ENCODE measurements at places on chromosomes 4 and X.

GRCh38 chr4:89000382-89000781, 56.6 kb downstream of the FAM13A start:
- no peak for DNase-seq

DNA sequence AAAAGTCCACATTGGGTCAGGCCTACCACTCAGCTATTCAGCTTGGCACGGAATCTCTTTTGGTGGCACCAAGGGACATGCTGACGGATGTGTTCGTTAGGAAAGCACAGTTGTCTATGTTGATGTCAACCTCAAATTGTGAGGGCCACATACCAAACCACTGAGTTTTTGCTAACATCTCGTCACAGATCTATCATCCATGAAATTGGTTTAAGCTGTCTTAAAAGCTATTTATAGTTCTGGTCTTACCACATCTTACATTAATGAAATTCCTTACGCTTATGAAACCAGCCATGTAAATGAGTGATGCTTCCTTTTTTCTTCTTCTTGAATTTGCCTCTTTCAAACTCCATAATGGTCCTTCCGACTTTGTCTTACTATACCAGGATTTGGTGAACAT, 101.5 kb downstream of the MGST2 start:
- no peak for DNase-seq

GRCh38 chr4:176320976-176321361, 1.2 kb downstream of the SPCS3 start:
- DNase-seq, result peak; percentile 18

DNA sequence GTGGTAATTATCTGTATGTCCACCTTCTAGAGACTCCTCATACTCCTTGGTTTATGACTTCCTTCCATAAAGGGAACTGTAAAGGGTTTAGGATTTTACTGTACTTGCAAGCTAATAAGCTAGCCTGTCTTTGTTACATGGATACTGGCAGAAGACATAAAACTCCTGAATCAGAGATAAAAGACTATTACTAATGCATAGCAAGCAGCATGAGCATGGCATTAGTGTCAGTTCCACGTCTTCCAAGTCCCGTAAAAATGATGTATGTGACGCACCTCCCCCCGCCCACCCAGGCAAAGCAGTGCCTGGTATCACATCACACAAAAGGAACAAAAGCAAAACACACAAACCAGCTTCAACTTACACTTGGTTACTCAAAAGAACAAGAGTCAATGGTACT, 71.0 kb downstream of the SLC10A6 start:
- DNase-seq, result no peak

- DNase-seq, result no peak
Measured at GRCh38 chrX:130789793-130790192, 113.2 kb downstream of the ENOX2 start.

DNA sequence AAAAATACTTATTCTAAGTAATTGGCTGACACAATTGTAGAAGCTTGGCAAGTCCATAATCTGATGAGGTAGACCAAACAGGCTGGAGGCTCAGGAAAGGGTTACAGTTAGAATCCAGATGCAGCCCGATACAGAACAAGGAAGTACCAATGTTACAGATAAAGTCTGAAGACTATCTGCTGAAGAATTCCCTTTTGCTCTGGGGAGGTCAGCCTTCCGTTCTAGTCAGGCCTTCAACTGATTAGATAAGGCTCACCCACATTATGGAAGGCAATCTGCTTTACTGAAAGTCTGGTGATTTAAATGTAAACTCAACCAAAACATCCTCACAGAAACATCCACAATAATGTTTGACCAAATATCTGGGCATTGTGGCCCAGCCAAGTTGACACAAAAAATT, 7.4 kb upstream of the DYNLT3 start:
- no peak for DNase-seq

DNA sequence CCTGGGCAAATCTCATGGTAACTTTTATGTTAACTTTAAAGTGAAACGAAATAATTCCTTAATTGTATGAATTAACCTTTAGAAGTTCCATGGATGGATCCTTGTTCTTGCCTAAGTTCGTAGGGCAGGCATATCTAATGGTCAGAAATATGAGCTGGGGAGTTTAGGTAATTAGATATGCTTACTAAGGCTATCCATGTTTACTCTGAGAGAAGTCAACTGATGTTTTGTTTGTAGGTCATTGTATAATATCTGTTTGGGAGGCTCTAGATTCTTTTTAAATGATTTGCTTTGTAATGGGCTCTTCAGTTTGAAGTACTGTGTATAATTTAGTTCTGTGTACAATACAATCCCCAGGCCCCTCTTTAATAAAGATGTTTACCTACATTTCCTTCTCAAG, 117.0 kb downstream of the DCK start:
- DNase-seq, result peak; percentile 87

- peak; percentile 9 for DNase-seq
Measured at GRCh38 chr4:100895556-100896197, 377.9 kb upstream of the EMCN start.

DNA sequence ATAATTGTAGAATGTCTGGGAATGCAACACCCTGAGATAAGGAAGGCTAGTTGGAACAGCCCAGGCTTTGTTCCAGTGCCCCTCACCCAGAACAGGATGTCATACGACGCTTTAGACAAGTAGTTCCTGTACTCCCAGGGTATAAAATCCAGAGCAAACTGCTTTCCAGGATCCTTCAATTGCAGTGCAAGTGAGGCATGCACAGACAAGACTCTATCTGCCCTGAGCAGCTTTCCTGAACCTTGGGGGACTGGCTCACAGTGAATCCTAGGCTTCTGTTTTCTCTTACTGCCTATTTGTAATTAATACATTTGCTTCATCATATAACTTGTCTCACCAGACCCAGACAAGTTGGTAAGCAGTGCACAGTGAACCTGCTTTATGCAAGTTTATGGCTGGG, 48.4 kb upstream of the IL9R start:
- no peak for DNase-seq

DNA sequence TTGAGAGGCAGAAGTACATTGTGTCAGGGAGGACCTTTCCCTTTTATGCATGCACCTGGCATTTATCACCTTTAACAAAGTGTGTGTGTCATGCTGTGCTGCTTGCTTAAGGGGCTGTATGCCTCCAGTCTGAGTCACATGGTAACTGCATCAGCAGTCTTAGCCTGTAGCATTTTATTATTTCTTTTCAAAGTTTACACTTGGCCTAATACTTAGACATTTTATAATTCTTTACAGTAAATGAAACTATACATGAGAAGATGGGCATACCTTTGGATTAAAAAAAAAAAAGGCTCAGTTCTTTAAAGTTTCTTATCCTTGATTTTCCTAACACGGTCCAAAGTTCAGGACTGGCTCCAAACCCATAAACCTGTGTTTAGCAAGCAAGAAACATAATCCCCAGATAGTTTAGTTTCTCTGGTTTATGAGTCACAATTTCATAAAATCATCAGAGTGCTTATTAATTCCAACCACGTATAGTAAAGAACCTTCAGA, 14.6 kb downstream of the NPNT start:
- peak; percentile 81 for DNase-seq

- no peak for DNase-seq
Measured at GRCh38 chr4:39574946-39575345, 47.7 kb upstream of the UGDH start.

GRCh38 chr4:23120374-23120773, 427.6 kb downstream of the GBA3 start:
- no peak for DNase-seq

- no peak for DNase-seq
Measured at GRCh38 chr4:158630893-158631292, 40.8 kb downstream of the C4orf46 start.

DNA sequence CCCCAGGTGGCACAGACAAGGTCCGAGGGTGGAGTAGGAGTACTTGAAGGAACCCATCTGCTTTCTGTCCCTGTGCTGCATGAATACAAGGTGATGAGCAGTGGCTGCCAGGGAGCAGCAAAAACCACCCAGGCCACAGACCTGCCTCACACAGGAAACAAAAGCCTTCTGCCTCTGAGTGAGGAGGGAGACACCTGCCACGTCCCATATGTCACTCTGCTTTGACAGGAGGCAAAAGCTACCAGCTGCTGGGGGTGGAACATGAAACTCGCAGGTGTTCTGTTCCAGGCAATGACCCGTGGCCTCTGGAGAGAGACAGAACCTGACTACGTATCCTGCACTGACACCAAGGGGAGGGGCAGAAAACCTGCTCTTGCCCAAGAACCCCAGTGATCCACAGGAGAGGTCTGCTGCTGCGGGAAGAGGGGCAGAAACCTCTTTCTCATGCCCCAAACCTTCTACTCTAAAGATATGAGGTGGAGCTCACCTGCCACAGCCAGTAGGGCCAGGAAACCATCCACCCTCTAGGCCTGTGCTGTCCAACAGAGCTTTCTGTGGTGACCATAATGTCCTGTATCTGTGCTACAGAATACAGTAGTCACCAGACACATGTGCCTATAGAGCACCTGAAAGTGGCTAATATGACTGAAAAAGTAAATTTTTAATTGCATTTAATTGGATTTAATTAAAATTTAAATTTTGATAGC, 172.9 kb downstream of the PRDM5 start:
- peak; percentile 97 for DNase-seq

- DNase-seq, result no peak
Measured at GRCh38 chrX:23844502-23845138, 61.6 kb downstream of the SAT1 start.

DNA sequence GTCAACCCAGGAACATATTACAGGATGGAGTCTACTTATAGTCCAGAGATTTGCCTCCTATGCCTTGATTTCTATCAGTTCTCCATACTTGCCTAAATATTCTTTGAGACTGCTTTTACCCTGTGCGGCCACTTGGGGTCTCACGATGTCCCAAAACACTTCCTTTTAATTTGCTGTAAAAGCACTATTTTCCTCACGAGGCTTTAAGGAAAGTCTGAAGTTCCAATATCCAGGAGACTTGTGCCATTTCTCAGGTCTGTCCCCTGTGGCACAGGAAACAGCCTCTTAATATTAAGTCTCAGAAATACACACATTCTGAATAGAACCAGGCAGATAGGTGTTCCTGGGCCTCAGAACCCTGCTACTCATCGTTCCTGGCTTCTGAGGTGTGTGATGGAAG, 142.9 kb downstream of the TMEM164 start:
- peak; percentile 59 for DNase-seq

DNA sequence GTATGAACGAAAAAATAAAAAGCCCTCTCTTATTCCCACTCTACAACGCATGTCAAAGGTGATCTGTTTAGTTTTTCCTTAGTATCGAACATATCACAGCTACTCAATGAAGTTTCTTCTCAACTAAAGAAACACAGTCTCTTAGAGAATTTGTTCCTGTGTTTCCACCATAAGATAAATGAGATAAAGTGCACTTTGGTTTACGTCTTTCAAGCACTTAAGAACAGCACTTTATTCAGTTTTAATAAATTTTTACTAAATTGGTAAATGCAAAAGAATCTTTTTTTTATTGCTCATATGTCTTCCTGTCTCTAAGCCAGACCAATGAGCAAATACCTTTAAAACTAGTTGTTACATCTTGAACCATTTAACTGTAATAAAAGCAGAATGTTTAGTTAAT, 259.8 kb downstream of the CHIC1 start:
- no peak for DNase-seq

GRCh38 chr4:135917011-135917410, 1615.3 kb downstream of the PCDH18 start:
- no peak for DNase-seq

- no peak for DNase-seq
Measured at GRCh38 chr4:2354118-2354517, 64.3 kb downstream of the ZFYVE28 start.

DNA sequence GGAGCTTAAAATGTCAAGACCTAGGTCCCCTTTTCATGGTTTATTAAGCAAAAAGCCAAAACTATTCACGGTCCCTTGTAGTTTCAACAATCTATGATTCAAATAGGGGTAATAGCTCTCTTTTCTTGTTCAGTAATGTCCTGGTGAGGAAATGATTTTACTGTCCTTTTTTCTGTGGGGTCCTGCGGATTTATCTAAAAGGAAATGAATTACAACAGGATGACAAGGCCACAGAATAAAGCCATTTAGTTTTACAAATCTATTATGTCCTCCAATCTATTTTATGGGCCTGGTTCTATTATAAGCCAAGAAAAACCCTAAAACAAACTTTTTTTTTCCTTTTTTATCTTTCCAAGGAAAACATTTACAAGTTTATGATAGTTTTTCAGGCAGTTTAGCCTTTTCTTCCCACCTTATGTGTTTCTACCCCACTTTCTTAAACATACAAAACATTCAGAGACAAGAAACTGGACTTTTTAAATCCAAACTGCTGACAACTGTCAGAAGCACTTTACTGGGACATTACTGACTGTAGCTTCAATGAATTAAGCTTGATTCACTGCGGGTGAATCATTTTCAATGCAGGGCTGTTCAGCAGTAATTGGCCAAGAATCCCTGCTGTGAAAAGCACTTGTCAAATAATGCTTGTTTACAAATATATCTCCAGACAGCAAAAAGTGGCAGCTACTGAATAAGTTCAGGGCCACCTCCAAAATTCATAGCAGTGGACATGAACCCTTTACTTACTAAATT, 4.3 kb downstream of the EPHA5 start:
- DNase-seq, result peak; percentile 22

Measured in DMS53 (cell line).